Mesenteric fat pad (tissue), 1 donor: ENCODE measurements at places on chromosomes 5 and 9. TPM values are rescaled to one million over a fixed set of nuclear protein-coding genes. Genes with fewer than 3 reads are reported as not detected.
A peak's percentile ranks its signal among the peaks of the same experiment; 100 is the strongest.

TLX3 gene
- not detected for total RNA-seq

AJM1 gene
- total RNA-seq = 1.00 TPM

TMEM171 gene
- not detected for total RNA-seq

ERAP2 gene
- total RNA-seq = 10.7 TPM

FAM193B gene
- 63.1 TPM for total RNA-seq

CTNNA1 gene
- 355 TPM for total RNA-seq

ZNF169 gene
- total RNA-seq = 4.6 TPM

ZDHHC11B gene
- total RNA-seq = 6.9 TPM

KIAA1958 gene
- total RNA-seq = 6.1 TPM

TMEM174 gene
- total RNA-seq = not detected

PCDHA1 gene
- not detected for total RNA-seq

HEXB gene
- 168 TPM for total RNA-seq

SPINK7 gene
- total RNA-seq = not detected

C5orf52 gene
- not detected for total RNA-seq

DNA sequence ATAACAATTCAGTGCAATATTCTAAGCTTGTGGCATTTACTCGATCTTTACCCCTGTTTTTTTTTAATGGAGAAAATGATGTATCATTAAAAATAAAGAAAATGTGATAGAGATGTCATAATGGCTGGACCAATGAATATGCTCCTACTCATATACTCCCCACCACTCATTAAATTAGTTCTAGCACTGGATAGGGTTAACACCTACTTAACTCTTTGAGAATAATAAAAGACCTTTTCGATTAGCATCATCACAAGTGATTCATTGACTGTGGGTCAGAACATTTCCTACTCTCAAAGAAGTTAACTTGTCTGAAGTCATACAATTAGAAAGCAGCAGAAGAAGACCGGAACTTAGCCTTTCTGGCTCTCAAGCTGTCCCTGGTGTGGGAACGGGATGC is 31.6 kb upstream of the RANBP6 start:
- DNase-seq = no peak

- no peak for DNase-seq
These were observed 92.7 kb downstream of the AOPEP start for GRCh38 chr9:94819161-94819687.

DNA sequence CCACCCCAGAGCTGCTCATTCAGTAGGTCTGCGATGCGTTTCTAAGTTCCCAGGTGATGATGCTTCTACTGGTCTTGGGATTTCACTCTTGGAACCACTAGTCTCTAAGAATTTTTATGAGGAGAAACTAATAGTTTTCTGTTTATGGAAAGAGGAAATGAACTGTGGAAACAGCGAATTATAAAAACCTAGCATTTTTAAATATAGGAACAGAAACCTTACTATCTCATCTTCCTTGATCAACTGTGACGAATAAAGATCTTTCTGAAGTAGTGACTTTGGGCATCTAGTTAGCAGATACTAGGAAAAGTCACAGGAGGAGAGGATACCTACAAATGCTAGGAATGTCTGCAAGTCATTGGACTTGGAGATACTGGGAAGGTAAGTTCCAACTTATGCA is 376.8 kb upstream of the RFX3 start:
- no peak for DNase-seq

DNA sequence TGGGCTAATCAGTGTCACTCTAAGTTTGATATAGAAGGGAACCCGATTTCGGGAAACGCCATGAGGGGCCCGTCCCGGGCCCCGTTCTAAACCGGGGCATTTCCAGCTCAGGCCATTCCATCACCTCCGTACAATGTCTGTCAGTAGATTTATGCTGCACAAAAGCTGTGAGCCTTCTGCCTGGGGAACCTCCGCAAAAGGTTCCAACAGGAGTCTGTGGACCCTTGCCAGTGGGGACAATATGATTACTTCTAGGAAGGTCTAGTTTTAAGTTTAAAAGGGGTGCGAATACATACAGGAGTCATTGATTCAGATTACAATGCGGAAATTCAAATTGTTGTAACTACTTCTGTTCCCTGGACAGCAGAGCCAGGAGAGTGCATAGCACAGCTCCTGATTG is 57.6 kb downstream of the RAPGEF1 start:
- DNase-seq = no peak

DNA sequence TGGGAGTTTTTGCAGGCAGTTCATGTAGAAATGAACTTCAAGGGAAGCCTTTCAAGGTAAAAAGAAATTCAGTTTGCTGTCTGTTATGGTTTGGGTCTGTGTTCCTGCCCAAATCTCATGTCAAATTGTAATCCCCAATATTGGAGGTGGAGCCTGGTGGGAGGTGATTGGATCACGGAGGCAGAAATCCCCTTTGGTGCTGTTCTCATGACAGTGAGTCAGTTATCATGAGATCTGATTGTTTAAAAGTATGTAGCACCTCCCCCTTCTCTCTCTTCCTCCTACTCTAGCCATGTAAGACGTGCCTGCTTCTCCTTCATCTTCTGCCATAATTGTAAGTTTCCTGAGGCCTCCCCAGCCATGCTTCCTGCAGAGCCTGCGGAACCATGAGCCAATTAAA is 341.4 kb downstream of the ARHGEF28 start:
- DNase-seq = no peak

DNA sequence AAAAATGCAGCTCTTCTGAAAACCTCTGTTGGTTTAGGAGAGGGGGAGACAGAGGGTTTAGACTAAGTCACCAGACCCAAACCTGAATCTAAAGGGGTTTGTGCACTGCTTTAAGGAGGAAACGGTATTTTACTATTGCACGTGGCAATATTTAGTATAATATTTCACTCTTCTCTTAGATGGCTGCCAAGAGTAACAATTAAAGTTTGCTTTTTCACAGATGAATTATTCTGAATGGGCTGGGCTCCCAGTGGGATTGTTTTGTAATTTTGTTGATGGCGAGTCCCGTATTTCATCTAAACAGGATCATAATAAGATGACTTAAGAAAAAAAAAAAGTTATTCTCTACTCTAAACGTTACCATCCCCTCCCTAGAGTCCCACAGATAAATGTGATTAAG is 245.4 kb downstream of the PCSK5 start:
- DNase-seq = no peak

GRCh38 chr9:31445357-31445756 is 939.1 kb upstream of the ACO1 start:
- DNase-seq = no peak

- DNase-seq = no peak
These were observed 25.7 kb downstream of the ZMAT2 start for GRCh38 chr5:140725799-140726471.

DNA sequence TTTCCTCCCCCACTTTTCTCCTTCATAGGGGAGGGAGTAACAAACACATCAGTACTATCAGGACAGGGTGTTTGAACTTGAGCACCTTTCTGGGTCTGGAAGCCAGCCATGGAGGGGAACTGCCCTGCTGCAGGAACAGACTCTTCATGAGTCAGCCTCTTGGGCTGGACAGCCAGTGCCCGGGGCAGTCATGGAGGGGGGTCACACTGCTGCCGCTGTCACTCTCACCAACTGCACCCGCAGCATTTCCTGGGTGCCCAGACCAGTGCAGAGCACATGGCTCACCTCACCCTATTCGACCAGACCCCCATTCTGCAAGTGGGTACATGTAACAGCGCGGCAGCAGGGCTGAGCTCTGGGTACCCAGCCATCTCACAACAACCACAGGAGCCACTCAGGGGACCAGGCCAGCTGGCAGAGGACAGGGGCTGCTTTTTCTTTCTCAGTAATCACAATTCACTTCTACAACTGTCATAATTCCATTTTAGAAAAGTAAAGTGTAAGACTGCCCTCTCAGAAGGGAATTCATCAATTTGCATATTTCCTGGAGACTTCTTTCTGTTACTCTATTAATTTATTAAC is 118.4 kb downstream of the CTNND2 start:
- DNase-seq = no peak

- no peak for DNase-seq
These were observed 98.1 kb upstream of the IFNK start for GRCh38 chr9:27425827-27426510.

GRCh38 chr5:16615741-16616535 is 859 bp downstream of the RETREG1 start:
- DNase-seq = no peak

GRCh38 chr9:97904725-97905124 is 17.6 kb downstream of the TRMO start:
- DNase-seq = no peak

GRCh38 chr5:32753051-32753450 is 41.9 kb downstream of the NPR3 start:
- no peak for DNase-seq

GRCh38 chr5:113354055-113354454 is 80.7 kb downstream of the TSSK1B start:
- DNase-seq = no peak

- DNase-seq = no peak
These were observed 23.8 kb downstream of the CD14 start for GRCh38 chr5:140609126-140609525.

DNA sequence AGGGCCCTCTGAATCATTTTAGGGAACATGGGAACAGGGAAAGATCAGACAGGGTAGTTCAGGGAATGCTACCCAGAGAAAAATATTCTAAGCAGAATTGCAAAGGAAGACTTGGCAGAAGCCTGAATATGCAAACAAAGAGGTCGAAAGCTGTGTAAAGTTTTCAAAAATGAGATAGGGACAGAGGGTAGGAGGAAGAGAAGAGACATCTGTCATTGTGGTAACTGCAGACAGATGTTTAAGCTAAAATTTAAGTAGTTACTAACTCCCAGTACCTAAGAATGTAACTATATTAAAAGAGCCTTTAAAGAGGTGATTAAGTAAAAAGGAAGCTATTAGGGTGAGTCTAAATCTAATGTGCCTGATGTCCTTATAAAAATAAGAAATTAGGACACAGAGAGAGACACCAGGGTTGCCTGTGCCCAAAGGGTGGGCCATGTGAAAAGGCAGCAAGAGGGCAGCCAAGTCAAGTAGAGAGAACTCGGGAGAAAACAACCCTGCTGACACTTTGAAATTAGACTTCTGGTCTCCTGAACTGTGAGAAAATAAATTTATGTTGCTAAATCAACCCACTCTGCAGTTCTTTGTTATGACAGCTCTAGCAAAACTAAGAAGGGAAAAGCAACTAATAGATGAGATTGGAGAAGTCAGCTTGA is 1647.4 kb upstream of the C9orf72 start:
- no peak for DNase-seq

GRCh38 chr5:96396878-96397277 is 36.2 kb downstream of the PCSK1 start:
- no peak for DNase-seq

DNA sequence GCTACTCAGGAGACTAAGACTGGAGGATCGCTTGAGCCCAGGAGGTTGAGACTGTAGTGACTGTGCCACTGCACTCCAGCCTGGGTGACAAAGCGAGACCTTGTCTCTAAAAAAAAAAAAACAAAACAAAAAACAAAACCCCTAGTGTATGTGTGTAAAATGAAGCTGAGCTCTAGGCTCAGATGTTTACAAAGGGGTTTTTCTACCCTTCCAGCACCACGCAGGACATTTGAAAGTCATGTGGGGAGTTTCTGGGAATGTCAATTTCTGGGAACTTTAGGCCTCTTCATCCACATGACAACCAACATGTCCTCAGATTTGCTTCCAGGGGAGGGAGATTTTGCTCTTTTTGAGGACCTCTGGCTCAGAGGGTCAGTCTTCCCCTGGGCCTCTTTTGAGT is 42.4 kb upstream of the AIF1L start:
- no peak for DNase-seq

GRCh38 chr5:96816411-96816939 is 8.7 kb upstream of the ERAP1 start:
- no peak for DNase-seq

GRCh38 chr9:131469951-131470350 is 32.8 kb upstream of the POMT1 start:
- peak; percentile 57 for DNase-seq

GRCh38 chr9:8877753-8878494 is 1078.3 kb upstream of the DMAC1 start:
- no peak for DNase-seq

GRCh38 chr5:127400539-127400938 is 109.9 kb downstream of the MEGF10 start:
- DNase-seq = no peak

DNA sequence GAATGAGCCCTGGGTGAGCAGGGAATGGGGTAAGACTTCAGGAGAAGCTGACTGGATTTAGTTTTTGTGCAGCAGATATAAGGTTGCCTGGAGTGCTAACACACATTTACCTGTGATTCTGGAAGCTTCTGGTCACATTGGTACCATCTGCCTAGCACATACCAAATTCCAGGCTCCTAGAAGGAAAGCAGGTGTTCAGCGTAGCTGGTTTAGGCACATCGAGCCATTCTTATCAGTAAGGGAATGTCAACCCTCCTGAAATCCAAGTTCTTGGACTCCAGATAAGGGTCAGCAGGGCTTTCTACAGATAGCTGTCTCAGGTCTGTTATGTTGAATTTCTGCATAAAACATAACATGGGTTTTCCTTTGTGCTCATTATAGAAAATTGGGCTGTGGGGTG is 10.3 kb downstream of the TCERG1 start:
- no peak for DNase-seq

GRCh38 chr5:16417398-16418074 is 48.1 kb downstream of the ZNF622 start:
- no peak for DNase-seq

DNA sequence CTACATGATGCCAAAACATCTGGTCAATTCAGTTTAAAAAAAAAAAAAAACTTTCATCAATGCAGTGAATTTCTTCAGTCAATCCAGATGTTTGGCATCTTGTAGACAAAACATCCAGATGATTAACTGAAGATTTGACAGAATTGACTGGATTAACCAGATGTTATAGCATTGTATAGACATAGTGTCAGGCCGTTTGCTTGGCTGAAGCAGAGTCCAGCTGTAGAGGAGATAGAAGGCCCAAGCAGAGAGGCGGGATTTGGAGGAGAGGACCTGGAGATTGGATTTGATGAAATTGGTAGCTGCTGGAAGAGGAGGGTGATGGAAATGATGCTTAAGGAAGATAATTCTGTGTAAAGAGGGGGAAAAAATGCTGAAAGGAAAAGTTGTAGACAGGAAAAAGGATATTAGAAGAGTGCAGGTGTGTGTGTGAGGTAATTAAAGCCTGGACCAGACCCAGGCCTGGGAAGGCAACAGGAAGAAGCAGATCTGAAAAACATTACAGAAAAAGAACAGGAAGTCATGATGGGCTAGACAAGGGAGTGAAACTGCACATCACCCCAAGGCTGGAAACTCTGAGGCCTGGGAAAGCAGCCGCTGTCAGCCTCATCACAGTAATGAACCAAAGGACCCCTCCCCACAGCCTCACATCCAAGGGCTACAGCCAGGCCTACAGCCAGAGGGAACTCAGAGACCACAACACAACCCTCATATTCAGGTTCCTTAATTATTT is 258.3 kb downstream of the CWC27 start:
- DNase-seq = no peak
